ENCODE measurements at places on chromosomes 6 and 20. TPM values are rescaled to one million over a fixed set of nuclear protein-coding genes. Genes with fewer than 3 reads are reported as not detected.

The DTNBP1 gene
- total RNA-seq = 12.8 TPM

The ULBP1 gene
- 2.5 TPM for total RNA-seq

The IRF4 gene
- total RNA-seq = not detected

The RUNX2 gene
- total RNA-seq = 0.66 TPM

The IMPG1 gene
- total RNA-seq = not detected

The RNF5 gene
- total RNA-seq = 89.6 TPM

The PMEPA1 gene
- total RNA-seq = 1,302 TPM

The GGTLC1 gene
- total RNA-seq = not detected

The KIAA0408 gene
- total RNA-seq = 0.91 TPM

The ABHD16B gene
- total RNA-seq = 0.24 TPM

The PRDM1 gene
- 0.40 TPM for total RNA-seq

The ERVFRD-1 gene
- not detected for total RNA-seq

The CD93 gene
- total RNA-seq = not detected

The NKAIN4 gene
- not detected for total RNA-seq

The CLIC5 gene
- total RNA-seq = 3.3 TPM

The ECT2L gene
- total RNA-seq = not detected

The RSPO4 gene
- total RNA-seq = not detected

The C20orf96 gene
- 7.3 TPM for total RNA-seq

The LINC00237 gene
- total RNA-seq = not detected

The KCNQ5 gene
- total RNA-seq = 0.10 TPM

The RNF8 gene
- 16.8 TPM for total RNA-seq

The CSNK2A1 gene
- total RNA-seq = 113 TPM

The MATN4 gene
- 0.17 TPM for total RNA-seq

The SLC44A4 gene
- 238 TPM for total RNA-seq

All from Calu3 (cell line).